Left hindlimb (tissue), 1 donor: ENCODE measurements at places on chromosomes 2 and 18.

- no peak for DNase-seq
These were observed 1.0 kb downstream of the HOXD9 start for GRCh38 chr2:176123411-176124109.

DNA sequence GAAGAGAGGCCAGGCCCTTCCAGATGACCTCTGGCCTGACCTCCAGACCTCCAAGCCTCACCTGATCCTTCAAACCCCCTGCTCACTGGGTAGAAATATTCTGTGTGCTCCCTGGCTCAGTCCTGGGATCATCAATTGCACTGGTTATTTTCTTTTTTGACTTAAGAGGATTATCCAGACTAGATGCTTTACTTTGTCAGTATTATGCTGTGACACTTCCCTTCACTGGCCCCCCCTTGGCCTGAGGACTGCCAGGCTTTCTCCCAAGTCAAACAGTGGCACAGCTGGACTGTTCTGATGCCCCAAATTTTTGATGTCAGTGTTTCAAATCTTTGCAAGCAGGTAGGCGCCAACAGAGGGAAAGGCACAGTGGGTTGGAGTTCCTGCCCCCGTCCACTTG is 156.3 kb upstream of the SKOR2 start:
- DNase-seq = no peak

DNA sequence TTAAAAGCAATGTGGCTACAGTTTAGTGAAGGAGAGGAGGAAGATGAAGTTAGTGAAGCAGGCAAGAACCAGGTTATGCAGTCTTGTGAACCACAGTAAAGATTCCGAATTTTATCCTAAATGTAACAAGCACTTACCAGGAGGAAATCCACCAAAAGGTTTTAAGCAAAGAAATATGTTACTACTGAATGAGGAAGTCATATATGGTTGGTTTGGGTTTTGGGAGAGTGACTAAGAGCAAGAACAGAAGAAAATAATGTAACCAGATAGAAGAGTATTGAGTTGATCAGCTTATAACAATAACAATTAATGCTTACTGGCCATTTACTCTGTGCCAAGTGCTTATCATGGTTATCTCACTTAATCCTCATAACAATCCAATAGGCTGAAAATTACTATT is 1.9 kb downstream of the USP37 start:
- no peak for DNase-seq

GRCh38 chr2:81495556-81495955 is 1191.0 kb upstream of the LRRTM1 start:
- no peak for DNase-seq

- DNase-seq = no peak
These were observed 76.4 kb upstream of the ZEB2 start for GRCh38 chr2:144596073-144596871.

DNA sequence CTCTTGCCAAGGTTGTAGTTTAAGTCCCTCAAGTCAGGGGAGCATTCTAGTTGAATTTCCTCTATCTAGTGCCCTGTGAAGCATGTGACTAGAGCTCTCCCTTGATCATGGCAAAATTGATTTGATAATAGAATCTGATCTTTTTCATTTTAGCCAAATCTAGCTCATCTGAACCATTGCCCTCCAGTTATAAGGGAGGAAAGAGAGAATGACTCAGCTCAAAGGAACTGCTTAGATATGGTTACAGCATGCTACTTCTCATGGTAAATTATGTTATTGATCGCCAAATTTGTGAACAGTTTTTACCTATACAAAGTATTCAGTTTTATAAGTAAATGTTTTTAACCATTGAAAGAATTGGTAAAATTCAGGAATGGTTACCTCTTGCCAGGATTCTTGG is 100.8 kb downstream of the GPR39 start:
- DNase-seq = no peak
